ENCODE measurements at places on chromosomes 5 and 9.

DNA sequence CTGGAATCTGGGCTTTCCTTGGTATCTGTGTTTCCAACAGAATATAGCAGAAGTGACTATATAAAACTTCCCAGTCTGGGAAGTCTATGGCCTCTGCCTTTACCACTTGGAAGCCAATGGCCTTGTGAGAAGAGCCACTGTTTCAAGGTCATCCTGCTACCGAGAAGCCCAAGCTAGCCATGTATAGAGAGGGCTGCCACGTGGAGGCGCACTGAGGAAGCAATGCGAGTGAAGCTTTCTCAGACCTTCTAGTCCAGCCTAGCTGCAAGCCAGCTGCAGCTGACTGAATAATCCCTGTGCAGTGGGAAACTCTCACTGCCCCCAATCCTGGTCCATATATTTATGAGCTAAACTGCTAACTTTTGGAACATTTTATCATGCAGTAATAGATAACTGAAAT lies 661.8 kb upstream of the RIOK2 start:
- DNase-seq: peak; percentile 3

- DNase-seq: no peak
These were observed 105.0 kb downstream of the DTWD2 start for GRCh38 chr5:118883362-118883761.

DNA sequence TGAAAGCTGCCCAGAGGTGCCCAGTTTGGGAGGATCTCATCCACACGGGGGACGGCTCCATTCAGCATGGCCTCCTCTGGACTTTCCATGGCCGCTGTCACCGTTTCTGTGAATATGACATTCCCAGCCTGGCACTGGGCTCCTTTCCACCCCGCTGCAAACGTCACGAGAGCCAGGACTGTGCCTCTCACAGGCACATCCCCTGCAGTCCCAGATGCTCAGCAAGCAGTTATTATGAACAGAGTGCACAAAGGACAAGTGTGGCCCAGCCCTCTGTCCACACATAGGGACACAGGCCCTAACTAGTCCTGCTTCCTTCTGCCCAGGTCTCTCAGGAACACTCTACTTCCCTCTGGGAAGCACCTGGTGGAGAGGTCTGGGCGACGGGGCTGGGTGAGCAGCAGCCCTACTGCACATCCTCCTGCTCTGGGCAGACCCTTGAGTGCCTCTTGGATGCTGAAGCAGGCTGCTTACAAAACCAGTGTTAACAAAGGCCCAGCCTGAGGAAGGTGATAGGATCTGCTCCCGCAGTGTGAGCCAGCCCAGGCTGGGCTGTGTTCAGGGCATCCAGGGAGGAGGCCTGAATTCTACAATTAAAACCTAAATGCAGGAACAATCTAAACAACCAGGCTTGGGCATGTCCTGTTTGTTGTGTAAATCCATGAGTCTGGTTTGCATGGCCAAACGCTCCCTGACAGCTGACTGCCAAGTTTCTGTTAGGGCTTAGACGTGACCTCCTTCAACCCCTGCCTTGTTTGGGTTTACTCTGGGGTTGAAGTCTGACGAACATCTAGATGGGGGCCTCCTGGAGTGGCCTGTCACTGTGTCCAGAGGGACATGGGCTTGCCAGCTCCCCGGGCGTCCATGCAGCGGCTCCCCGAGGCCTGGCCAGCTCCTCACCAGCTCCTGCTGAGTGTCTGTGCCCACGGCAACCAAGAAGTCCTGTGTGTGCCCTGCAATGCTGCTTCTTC lies 269.8 kb downstream of the GADD45G start:
- DNase-seq: peak; percentile 62

- DNase-seq: peak; percentile 84
These were observed 33.6 kb downstream of the WWC1 start for GRCh38 chr5:168324859-168325630.

GRCh38 chr9:119963258-119963797 lies 594.1 kb upstream of the BRINP1 start:
- peak; percentile 8 for DNase-seq

DNA sequence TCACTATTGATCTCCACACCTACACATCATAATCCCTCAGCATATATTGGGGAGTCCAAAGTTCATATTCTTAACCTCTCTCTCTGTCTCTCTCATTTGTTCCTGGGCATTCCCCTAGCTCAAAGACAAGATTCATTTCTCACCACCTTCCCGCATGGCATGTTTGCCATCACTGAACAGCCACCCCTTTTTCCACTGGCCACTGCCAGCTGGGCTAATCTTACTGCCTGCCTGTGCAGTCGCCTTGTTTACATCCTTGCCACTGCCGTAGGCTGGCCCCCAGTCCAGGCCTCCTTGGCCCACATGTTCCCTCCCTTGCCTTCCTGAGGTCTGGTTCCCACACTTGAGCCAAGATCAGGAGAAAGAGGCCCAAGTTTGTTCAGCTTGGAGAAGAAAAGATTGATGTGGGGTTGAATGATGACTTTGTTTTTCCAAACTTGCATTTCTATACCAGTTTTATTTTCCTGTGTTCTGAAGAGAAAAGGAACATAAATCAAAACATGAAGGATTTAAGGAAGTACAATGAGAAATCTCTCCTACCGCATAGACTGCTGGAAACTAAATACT lies 80.2 kb downstream of the PLAC8L1 start:
- peak; percentile 17 for DNase-seq

DNA sequence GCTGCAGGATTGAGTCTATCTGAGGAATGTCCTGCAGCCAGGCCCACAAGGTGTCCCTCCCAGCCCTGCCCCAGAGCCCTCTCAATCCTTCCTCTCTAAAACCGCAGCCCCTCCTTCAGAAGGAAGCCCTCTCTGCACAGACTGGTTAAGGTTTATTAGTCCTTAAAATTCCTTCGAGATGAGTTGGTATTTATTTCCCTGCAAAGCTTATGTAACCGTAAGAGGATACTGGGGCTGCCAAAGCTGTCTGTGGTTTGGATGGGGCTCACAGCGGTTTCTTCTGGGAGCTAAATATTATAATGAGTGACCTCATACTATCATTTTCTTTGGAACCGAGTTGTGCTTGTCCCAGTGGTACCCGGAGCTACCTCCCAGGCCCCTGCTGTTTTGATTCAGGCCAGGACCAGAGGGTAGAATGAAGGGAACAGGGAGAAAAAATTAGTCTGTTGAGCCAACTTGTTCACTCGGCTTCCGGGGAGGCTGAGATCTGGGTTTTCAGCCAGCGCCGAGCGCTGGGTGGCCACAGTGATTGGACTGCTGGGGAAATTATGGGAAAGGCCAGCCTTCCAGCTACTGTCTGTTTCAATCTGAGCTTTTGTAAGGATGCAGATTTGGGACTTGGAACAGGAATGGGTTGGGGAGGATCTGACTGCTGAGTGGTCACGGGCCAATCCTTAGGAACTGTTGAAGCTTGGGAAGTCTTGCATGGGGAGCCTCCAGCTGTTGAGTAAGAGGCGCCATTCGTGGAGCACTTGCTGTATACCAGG lies 107.5 kb downstream of the NDFIP1 start:
- DNase-seq: peak; percentile 47

DNA sequence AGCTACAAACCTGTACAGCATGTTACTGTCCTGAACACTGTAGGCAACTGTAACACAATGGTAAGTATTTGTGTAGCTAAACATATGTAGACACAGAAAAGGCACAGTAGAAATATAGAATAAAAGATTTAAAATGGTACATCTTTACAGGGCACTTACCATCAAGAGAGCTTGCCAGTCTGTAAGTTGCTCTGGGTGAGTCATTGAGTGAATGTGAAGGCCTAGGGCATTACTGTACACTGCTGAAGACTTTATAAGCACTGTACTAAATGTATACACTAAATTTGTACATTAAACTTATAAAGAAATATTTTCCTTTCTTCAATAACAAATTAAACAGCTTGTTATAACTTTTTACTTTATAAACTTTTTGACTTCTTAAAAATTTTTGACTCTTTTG lies 20.5 kb downstream of the ADRB2 start:
- DNase-seq: no peak

- DNase-seq: peak; percentile 89
These were observed 1.2 kb upstream of the INSL6 start for GRCh38 chr9:5186416-5187169.

- DNase-seq: peak; percentile 14
These were observed 30.4 kb downstream of the SETX start for GRCh38 chr9:132324425-132324824.

DNA sequence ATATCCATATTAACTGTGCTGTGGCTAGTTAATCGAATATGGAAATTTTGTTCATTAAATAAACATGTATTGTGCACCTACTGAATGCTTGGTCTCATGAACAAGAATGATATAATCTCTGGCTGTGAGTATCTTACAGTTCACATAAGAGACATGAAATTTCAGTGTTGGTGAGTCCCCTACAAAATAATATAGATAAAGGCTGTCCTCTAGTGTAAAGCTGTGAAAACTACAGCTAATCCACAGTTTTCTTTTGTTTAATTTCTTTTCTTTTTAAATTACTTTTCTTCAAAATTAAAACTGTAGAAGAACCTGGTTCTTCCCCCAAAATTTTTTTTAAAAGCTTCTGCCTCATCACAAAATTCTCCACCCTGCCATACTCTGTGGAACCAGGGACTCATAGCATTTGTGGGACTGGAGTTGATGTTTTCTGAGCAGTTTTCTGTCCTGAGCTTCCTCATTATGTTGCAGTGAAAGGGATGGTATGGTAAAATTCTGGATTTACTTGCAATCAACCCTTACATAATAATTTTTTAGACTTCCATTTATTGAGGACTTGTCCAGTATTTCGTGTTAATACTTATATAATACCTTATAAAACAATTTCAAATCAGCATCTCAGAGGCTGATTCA lies 135.0 kb downstream of the STK32A start:
- DNase-seq: peak; percentile 71

GRCh38 chr9:87193151-87193550 lies 245.8 kb upstream of the GAS1 start:
- no peak for DNase-seq

DNA sequence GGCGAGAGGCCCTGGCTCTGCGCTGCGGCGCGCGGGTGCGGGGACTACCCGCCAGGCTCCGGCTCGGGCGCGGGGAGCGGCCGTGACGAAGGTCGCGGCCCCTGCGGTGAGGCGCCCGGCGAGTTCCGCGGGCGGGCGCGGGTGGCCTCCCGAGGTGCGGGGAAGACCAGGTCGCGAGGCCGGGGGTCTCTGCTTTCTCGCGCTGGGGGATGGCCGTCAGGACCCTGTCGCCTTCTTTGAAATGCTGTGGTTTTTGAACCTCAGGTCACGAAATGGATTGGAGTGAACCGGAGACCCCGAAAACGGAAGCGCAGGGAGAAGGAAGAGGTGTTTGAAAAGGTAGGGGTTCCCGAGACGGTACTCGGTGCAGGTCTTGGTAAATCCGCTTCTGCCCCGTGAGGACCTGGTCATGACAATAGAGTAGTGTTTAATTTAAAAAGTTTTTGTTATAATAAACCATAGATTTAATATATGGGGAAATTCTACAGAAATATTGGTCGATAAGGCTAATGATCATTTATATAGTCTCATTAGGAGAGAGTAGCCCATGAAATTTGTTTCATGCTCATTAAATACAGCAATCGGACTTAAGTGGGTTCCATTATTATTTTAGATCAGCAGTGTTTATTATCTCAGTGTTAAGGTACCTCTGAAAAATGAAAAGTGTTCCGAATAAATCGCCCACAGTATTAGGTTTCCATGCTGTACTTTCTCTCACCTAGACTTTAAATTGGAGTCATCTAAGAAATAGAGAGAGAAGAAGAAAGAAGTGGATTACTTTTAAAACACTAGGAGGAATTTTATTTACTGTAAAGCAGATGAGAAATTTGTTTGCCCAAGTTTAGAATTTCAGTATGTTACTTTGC lies 279.0 kb downstream of the AOPEP start:
- peak; percentile 51 for DNase-seq

GRCh38 chr5:173290477-173291131 lies 37.6 kb downstream of the STC2 start:
- DNase-seq: peak; percentile 39

- DNase-seq: no peak
These were observed 29.3 kb downstream of the RCL1 start for GRCh38 chr9:4822057-4822456.

DNA sequence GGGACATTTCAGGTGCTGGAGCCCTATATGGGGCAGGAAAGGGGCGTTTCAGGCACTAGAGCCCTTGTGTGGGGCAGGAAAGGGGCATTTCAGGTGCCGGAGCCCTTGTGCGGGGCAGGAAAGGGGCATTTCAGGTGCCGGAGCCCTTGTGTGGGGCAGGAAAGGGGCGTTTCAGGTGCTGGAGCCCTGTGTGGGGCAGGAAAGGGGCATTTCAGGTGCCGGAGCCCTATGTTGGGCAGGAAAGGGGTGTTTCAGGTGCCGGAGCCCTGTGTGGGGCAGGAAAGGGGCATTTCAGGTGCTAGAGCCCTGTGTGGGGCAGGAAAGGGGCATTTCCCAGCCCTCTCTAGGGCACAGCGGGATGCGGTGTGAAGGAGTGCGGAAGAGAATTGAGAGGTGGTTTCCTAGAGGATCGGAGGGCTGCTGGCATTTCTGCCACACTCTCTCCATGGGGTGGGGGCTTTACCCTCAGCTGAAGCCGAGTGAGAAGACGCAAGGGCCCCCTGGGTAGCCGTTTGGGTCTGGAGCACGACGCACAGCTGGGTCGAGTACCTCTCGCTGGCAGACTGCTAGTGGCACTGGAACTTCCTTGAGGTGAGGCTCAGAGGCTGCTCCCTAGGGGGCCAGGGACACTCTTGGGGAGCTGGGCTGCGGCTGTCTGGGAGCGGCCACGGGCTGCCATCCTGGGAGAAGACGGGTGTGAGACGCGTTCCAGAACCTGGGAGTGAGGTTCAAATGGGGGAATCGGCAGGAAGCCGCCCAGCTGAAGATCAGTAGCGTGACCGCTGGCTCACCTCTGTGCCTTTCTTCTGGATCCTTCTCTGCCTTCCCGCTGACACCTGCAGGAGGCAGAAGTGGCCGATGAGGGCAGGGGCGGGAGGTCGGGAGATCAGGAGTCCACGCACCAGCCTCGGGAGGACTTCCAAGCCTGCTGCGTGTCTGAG lies 122.6 kb upstream of the IRX4 start:
- no peak for DNase-seq

- DNase-seq: no peak
These were observed 9.5 kb upstream of the NKD2 start for GRCh38 chr5:999032-999501.

DNA sequence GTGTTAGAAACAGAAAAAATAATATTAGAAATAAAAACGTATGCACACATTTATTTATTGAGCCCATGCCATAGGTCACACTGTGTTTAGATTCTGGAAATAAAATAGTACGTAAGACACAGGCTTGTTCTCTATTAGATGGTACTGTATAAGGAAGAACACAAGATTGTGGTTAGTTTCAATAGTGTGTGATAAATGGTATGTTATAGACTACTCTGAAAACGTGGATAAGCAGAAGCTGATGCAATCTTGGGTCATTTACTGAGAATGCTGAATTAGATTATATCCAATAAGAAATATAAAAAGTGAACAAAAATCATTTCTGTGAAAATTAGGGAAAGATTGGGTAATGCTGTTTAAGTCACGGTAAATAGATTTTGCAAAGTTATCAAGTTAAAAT lies 1456.4 kb upstream of the ACO1 start:
- DNase-seq: no peak

GRCh38 chr5:130385656-130386055 lies 481.4 kb downstream of the CHSY3 start:
- no peak for DNase-seq

- DNase-seq: no peak
These were observed 338.5 kb downstream of the PLK2 start for GRCh38 chr5:58121391-58121790.

- no peak for DNase-seq
These were observed 1542.8 kb downstream of the EFNA5 start for GRCh38 chr5:106127985-106128384.

- no peak for DNase-seq
These were observed 136.3 kb downstream of the FOXD1 start for GRCh38 chr5:73312146-73312871.

Data from DMS53 (cell line).